ENCODE measurements at places on chromosomes 1 and 21.

GRCh38 chr1:48532976-48533375 lies 61.0 kb upstream of the SPATA6 start:
- DNase-seq = no peak

GRCh38 chr1:25661043-25661815 lies 44.6 kb downstream of the MAN1C1 start:
- DNase-seq = no peak

DNA sequence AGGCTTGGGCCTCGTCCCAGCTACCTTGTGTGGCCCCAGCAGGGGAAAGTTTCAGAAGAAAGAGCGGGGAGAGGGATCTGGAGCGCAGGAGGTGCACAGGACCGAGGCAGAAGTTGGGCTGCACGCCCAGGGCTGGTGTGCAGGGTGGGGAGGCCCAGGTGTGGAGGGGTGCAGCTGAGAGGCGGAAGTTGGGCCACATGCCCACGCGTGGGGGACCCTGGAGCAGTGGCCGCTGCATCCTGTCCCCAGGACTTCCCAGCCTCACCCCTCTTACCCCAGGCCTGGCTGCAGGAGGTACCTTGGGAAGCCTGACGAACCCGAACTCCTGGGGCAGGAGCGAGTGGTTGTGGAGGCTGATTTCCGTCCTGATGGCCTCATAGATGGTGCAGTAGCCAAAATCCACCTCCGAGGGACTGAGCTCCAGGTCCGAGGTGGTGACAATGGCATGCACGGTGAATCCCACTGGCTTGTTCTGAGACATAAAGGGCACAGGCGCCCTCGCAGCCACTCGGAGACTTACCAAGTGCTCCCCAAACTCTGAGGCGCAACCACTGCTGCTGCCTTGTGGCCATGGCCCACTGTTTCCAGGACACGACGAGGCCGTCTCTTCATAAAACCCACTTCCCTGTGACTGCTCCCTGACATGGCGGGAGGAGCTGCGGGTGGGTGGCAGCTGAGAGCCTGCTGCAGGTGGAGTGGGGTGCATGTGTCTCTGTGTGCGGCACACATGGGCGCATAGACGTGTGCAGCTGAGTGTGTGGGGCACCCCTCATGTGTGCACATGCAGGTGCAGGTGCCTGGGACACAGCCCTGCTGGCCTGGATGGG lies 20.4 kb upstream of the TMEM52 start:
- DNase-seq = no peak

DNA sequence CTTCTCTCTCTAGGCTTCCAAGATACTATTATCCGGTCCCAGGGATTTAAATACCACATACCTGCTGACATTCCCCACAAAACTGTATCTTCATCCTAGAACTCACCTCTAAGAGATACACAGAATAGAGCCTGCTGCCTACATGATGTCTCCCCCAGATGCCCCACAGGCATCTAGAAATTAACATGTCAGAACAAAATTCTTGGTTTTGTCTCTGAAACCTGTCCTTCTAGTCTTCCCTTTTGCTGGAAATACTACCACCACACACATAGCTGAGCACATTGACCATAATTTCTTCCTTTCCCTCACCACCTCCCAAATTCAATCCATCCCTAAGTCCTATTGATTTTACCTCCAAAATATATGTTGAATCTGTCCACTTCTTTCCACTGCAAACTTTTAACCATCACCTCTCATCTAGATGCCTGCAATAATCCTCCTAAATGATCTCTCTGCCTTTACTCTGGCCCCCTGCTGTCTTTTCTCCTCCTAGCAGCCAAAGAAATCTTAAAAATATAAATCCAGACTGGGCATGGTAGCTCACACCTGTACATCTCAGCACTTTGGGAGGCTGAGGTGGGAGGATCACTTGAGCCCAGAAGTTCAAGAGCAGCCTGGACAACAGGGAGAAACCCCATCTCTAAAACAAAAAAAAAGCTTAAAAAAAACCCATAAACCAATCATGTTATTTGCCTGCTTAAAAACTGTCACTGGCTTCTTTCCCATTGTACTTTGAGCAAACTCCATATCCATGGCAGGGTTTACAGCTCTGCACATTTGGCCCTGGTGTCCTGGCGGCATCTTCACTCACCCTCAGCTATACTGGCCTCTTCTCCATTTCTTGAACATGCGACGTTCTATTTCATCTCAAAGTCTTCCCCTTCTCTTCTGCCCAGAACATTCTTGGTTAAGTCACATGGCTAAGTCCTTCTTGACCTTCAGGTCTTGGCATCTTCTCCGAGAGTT lies 6.2 kb upstream of the FAM76A start:
- no peak for DNase-seq
